ENCODE measurements at places on chromosomes 3 and 15.
A peak's percentile ranks its signal among the peaks of the same experiment; 100 is the strongest.

- peak; percentile 31 for DNase-seq
Observed at GRCh38 chr3:138941259-138941885, 5.6 kb downstream of the FOXL2 start.

GRCh38 chr15:69031013-69032001 lies 16.8 kb downstream of the NOX5 start:
- peak; percentile 54 for DNase-seq

DNA sequence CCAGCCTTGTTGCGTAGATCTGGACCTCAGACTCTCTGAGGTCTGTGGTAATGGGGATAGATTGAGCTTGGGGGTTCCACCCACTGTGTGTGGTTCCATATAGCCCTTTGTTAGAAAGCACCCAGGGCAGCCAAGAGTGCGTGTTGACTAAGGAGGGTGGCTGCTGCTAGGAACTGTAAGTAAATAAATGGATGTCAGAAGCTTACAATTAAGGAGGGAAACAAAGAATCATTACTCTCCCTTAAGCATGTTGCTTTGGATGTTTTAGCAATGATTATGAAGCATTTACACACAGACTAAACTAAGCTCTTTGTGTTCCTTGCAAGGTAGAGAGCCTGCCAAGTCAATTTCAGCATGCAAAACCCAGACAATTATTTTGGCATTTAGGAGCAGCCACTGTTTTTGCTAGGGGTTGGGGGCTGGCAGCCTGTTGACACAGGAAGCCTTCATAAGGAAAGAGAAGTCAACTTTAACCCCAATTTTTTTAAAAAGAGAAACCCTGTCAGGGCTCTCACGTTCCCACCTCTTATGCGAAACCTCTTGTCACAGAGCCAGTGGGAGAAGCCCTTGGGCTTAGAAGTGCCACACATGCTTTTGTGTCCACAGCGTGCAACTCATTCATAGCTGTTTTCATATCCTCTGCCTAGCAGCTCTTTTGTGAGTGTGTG lies 127.8 kb downstream of the CMSS1 start:
- DNase-seq, result no peak

DNA sequence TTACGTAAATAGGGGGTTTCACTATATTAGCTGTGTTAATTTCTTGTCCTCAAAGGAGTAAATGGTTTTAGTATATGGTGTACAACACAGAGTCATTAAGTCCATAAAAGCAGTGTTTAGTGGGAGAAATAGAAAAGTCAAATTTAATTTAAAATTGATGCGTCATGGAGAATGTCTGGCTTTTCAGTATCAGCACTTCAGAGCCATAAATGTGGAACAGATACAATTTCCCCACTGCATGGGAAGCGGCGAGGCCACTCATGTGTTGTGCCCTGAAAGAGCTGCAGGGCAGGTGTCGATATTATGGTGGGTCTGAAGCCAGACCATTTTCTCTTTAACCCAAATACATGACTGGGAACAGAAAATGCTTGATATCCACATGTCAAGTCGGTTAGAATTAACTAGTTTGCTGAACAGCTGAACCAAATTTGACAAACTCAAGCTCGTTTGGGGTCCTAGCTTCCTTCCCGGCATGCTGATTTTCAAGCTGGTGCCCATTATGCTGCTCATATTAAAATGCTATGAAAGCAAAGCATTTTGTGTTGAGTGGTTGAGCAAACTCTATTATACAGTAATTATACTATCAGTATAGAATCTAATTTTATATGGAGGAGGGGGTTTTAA lies 364.6 kb upstream of the TBL1XR1 start:
- no peak for DNase-seq

DNA sequence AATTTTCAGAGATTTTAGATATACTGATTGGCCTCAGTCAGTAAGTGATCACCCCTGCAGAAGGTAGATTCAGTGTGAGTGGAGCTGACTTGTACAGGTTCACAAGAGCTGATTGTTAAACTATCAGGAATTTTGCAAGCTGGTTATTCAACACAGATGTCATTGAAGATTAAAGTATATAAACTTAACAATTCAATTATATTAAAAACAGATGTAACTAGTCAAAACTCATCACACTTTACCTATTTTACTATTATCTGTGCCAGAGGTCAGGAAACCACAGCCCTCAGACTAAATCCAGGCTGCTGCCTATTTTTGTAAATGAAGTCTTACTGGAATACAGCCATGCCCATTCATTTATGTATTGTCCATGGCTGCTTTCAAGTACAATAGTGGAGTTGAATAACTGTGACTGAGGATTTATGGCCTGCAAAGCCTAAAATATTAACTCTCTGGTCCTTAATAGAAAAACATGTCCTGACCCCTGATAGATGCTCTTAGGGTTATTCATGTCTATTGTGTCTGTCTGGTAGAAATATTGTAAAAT lies 429.3 kb upstream of the PDZRN3 start:
- no peak for DNase-seq

DNA sequence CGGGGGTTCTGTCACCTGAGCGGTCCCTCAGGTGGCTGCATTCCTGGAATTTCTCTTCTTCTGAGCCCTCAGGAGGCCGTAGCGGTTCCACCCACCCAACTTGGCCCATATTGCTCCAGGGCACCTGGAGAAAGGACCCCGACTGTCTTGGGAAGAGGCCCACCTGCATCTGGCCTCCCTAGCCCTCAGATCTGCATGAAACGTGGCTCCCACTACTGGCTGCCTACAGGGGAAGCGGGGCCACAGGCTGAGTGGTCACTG lies 9.9 kb upstream of the ANPEP start:
- no peak for DNase-seq

- DNase-seq, result no peak
Observed at GRCh38 chr3:37941608-37942508, 48.7 kb upstream of the VILL start.

DNA sequence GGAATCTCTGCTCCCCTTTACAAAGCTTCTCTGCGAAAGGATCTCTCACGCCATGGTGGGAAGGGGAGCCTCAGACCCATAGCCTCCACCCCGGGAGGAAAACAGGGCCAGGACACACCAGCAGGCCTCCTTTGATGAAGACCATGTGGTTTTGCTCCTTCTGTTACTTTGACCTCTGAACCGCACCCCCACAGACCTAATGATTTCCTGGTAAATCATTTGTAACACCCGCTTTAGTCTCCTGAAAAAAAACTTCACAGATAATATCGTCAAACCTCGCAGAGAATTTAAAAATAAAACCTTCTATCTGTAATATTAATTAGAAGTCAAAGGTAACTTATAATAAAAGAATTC lies 18.3 kb downstream of the CPN2 start:
- no peak for DNase-seq

DNA sequence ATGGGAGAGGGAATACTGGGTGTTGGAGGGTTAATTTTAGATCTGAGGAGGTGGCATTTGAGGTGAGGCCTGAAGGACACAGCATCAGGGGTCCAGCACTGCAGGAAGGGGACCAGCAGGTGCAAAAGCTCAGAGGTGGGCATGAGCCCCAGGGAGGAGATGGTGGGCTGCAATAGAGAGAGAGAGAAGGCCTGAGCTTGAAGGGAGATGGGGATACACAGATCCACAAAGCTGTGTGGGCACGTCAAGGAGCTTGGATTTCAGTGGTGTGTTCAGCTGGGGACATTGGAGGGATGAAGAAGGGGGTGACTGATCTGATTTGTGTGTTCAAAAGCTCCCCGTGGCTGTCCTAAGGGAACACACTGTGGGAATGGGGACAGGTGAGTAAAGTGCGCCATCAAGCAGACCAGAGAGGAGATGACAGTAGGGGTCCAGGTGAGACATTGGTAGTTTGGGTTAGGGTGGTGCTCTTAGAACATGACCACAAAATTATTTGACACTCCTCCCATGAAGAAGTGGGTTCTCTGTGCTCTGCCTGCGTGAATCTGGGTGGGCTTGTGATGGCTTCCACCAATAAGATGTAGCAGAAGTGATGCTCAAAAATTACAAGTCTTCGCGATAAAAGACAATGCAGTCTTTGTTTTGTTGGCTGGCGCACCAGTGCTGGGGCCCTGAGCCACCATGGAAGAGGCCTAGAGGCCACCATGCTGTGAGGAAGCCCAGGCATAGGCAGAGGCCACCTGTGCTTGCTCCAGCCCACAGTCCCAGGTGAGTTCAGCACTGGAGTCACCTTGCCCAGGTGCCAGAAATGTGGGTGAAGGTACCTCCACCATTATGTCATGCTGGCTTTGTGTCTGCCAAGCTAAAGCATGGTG lies 1.9 kb upstream of the WNT7A start:
- DNase-seq, result no peak

DNA sequence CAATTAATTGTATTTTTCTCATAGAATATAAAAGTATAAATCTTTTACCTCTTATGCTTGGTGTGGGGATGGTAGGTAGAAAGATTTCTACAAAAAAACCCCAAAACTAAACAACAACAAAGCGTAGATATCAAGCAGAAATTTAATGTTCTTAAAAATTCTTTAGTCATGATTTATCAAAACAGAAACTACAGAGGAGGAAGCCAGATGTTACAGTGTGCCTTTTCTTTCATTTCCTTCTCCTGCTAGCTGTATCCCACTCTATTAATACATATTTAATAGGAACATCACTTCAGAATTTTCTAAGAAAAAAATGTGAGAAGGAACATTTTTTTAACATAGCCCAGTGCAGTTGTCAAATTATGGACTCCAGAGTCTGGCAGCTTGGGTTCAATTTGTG lies 420.6 kb downstream of the TUSC7 start:
- DNase-seq, result no peak

DNA sequence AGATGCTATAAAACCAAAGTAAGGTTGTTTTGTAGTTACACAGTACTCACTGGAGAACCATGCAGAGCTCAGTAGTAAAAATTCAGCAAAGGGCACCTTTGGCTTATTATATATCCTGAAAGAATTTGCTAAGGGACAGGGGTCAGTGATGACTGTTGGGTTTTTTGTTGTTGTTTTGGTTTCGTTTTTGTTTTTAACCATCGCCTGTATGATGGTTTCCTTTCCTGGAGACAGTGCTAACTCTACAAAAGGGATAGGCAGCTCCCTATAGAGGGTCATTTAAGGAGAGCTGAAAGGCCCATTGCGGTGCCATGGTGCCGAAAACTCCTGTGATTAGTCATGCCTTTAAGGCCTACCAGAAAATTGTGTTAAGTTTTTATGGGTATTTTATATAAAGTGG lies 118.2 kb upstream of the GOLIM4 start:
- no peak for DNase-seq

DNA sequence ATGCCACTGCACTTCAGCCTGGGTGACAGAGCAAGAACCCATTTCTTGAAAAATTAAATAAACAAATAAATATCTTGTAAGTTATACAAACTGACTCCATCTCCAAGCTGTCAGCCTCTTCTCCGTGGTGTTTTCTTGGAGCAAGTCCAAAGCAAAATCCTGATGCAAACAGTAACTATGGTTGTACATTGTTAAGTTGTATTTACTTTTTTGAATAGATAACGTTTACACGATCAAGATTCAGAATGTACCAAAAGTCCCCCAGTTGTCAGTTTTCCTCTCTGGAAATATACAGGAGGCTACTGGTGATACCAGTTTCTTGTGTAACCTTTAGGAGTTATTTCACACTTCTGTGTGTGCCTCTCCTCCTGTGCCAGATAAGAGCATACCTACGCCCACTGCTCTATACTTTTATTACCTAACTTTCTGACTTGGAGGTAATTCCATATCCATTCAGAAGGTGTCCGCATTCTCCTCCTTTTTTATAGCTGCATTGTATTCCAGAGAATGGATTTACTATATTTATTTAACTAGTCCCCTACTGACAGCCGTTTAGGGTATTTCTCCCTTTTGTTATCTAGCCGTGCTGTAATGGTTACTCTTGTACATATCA lies 14.2 kb downstream of the CMTM7 start:
- no peak for DNase-seq

DNA sequence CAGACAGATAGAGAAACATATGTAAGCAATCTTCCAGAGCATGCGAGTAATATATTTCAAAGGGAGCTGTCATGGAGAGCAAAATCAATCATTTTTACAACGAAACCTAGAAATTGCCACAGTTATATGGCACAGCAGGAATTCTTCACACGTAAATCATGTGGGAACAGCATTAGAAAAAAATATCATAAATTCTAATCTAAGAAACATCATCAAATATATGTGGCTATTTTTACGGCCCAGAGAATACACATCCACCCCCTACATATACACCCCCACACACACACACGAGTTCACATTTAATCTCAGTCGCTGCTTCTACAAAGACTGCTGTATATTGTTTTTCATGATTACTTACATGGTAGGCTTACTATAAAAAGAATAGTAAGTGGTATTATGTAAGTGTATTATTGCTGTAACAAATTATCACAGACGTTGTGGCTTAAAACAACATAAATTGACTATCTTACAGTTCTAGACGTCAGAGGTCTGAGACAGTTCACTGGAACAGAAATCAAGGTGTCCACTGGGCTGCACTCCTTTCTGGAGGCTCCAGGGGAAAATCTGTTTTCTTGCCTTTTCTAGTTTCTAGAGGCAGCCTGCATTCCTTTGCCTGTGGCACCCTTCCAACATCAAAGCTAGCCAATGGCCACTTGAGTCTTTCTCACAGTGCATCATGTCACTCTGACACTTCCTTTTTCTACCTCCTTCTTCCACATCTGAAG lies 363.3 kb downstream of the ULK4 start:
- no peak for DNase-seq

- DNase-seq, result peak; percentile 71
Observed at GRCh38 chr3:189148081-189148507, 23.7 kb upstream of the TPRG1 start.

- no peak for DNase-seq
Observed at GRCh38 chr3:128081846-128082245, 29.6 kb downstream of the SEC61A1 start.

DNA sequence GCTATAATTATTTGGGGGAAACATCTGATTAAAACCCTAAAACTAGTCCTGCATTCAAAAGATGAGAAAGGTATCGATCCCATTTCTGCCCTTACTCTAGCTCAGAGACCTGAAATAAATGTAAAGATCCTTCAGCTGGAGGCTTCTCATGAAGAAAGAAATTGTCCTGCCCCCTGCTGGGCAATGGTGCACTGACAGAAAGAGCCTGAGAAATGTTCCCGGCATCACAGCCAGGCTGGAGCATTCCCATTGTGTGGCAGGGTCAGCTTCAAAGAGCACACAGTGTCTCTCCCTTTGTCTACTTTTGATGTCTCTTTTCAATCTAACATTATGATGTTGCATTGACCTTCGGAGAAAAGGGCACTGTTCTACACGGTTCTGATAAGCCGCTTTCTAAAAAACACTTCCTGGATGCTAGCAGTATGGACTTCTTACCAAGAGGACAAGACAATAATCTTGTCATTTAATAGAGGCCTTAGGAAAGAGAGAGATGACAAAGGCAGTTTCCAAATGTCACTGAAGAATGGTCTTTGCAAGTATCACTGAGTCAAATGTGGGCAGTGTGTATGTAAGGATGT lies 287.5 kb downstream of the MAGI1 start:
- peak; percentile 25 for DNase-seq

GRCh38 chr3:29826712-29827111 lies 545.8 kb downstream of the RBMS3 start:
- DNase-seq, result no peak

- DNase-seq, result no peak
Observed at GRCh38 chr15:96851613-96852012, 521.1 kb downstream of the NR2F2 start.

GRCh38 chr15:93943586-93943985 lies 287.8 kb upstream of the MCTP2 start:
- no peak for DNase-seq

GRCh38 chr3:16665282-16665741 lies 60.1 kb upstream of the DAZL start:
- peak; percentile 29 for DNase-seq

GRCh38 chr15:68341760-68342725 lies 64.5 kb downstream of the FEM1B start:
- peak; percentile 52 for DNase-seq

Measured in KBM-7 (cell line).